NCI-H1105 (cell line): ENCODE measurements at places on chromosomes 5 and 9.

DNA sequence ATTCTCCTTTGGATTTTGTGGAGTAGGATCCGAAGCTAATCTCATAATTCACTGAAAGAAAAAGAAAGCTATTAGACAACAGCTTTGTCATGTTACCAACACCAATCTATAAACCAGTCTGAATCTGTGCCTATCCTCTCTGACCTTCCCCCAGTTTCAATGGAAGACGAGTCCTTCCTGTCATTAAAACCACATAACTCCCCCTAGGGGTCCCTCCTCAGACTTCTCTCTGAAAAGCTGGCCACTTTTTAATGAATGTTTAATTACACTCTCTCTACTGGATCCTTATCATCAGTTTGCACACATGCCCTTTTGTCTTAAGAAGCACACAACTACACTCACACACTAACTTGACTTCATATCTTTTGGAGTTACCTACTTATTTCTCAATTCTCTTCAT lies 98.0 kb upstream of the TSLP start:
- no peak for DNase-seq

- DNase-seq, result no peak
Observed at GRCh38 chr5:155914766-155915165, 412.2 kb upstream of the SGCD start.

GRCh38 chr5:132456987-132457361 lies 33.6 kb downstream of the IRF1 start:
- no peak for DNase-seq

GRCh38 chr5:96742538-96742937 lies 65.2 kb downstream of the ERAP1 start:
- DNase-seq, result no peak

DNA sequence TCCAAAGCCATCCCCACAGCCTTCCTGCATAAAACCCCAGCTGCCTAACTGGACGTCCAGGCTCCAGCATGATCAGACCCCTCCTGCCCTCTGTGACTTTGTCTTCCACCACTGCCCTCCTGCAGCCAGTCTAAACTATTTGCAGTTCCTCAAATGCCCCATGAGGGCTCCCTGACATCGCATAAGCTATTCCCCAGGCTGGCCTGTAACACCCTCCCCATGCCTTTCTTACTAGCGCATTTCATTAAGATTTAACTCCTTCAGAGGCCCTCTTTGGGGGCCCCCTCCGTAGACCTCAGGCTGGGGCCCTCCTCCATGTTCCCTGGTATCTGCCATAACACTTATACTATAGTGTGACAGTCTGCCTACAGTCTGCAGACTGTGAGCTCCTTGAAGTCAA lies 15.5 kb upstream of the SMIM23 start:
- no peak for DNase-seq

DNA sequence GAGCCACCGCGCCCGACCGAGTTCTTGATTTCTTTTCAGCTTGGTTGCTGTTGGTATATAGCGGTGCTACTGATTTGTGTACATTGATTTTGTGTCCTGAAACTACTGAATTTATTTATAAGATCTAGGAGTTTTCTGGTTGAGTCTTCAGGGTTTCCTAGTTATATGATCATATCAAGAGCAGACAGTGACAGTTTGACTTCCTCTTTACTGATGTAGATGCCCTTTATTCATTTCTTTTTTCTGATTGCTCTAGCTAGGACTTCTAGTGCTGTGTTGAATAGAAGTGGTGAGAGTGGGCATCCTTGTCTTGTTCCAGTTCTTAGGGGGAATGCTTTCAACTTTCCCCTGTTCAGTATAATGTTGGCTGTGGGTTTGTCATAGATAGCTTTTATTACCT lies 17.4 kb upstream of the LRRC19 start:
- DNase-seq, result no peak

GRCh38 chr9:89999176-89999533 lies 394.3 kb downstream of the GADD45G start:
- DNase-seq, result no peak

DNA sequence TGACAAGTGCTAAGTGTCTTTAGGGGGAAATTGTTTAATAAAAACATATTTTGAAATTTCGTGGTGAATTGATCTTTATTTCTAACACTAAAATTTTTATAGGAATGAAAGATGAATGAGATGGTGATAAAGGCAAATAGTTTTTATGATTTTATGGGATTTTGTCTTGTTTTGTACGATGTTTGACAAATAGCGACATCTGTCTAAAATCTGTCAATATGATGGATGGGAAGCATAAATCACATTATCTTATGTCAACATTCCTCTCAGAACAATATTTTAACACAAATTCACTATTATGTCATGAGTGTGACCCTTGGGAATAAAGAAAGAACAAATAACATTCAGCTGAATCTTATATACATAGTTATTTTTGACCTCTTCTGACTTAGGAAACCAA lies 852.0 kb upstream of the CDH6 start:
- no peak for DNase-seq

DNA sequence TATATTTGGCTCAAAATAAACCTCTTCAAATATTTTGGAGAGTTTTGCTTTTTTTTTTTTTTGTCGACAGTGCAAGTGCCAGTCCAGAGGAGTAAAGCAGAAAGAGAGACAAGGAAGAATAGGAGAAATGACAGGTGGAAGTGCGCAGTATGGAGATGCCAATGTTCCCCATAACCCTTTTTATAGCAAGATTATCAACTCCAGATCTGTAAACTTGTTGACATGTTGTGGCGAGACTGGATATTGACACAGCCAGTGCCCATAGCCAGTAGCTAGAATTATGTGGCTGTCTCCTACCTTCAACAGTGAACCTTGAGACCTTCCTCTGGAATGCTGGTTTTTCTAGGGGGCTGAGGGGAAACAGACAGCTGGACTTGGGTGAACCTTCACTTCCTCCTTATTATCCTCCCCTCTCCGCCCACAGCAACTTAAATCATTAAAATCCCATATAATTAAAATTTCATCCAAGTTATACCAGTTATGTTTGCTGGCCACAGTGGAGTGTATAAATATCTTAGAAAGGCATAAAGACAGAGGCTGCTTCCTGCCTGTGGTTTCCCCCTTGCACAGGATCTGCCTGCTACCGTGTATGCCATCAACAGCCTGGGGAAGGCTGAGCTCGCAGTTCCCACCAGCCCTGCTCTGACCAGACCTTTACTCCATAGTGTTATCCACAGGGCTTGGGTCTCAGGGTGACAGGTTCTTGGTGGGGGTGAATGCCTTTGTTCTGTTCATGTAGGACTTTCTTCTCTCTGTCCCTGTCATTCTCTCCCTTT lies 112.3 kb upstream of the ANKH start:
- DNase-seq, result no peak

GRCh38 chr5:158691631-158692255 lies 408.0 kb downstream of the EBF1 start:
- peak; percentile 17 for DNase-seq

DNA sequence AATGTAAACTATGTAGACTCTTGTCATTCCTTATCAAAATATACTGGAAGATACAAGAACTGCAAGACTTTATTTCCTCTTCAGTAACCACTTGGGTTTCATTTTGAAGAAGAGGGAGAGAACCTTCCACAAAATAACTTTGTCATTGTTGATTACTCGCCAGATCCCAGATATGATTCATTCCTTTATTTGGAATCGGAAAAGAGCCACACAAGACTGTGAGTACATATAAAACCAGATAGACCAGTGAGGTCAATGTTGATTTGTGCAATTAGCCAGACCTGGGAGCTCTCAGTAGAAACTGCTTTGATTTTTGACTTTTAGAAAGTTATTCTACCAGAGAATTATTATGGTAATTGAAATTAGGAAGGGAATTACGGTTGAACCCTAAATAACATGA lies 146.1 kb downstream of the TMEM167A start:
- DNase-seq, result no peak

DNA sequence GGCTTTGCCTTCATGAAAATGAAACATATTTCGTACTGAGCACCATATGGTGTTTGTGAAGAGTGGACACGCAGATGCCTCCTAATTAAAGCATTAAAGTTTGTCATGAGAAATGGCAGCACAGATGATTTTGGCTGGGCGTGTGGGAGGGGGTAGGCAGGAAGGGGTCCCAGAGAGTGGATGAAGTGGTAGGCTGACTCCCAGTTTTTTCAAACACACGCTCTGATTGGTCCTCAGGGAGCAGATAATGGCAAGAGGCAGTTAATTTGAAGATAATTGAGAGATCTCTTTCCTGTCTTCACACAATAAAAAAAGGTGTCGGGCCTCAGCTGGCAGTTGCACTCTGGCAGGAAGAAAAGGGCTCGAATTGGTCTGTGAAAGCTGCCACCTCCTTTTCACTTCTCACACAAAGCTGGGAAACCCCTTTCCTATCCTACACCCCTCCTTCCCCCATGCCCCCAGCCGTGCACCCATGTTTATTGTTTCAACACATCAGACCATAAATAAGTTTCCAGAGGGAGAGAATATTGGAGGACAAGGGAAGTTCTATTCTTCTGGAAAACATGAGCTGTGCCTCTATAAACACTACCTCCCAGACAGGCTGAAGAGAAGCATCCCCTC lies 429.6 kb downstream of the ARHGEF28 start:
- no peak for DNase-seq

DNA sequence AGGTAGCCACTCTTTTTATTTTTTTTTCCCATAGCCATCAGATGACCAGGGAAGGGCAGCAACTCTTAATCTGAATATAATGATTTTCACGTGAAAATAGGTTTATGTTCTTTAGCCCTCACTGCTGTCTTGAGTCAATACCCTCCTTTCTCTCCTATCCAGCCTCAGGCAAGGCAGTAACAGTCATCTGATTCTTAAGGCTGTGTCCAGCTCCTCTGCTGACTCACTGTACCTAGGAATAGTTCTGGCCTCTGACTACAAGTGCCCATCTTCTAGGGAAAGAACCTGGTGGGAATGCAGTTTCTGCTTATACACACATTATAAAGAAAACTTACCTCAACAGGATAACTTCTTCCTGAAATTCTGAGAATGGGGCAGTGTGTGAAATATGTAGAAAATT lies 30.7 kb downstream of the DHX29 start:
- no peak for DNase-seq

- DNase-seq, result no peak
Observed at GRCh38 chr5:20575571-20575970, 587.6 kb upstream of the CDH18 start.

DNA sequence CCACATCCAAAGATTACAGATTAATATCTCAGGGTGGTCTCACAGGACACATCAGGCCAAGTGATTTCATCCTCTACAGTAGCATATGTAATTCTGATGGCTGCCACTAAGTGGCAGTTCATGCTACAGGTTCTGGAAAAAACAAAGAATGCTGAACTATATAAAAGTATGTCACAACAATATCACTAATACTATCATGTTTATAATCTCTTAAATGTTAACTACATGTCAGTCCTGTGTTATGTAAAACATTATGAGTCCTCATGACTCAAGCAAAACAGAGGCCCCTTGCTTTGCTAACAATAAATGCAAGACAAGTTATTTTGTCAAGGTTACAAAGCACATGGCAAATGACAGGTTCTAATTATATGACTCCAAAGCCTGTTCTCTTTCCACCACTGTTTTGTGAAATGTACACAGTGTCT lies 233.2 kb downstream of the FBXL17 start:
- DNase-seq, result no peak
